ENCODE measurements at places on chromosomes 12 and 14.

- DNase-seq = no peak
Observed at GRCh38 chr14:73116079-73116665, 20.1 kb upstream of the PSEN1 start.

GRCh38 chr12:69348162-69348938 is at the start of gene LYZ:
Gene LYZ, plus strand, starts transcription at chr12:69348381. Its CDS starts 28 bp downstream, at chr12:69348409.
- no peak for DNase-seq

DNA sequence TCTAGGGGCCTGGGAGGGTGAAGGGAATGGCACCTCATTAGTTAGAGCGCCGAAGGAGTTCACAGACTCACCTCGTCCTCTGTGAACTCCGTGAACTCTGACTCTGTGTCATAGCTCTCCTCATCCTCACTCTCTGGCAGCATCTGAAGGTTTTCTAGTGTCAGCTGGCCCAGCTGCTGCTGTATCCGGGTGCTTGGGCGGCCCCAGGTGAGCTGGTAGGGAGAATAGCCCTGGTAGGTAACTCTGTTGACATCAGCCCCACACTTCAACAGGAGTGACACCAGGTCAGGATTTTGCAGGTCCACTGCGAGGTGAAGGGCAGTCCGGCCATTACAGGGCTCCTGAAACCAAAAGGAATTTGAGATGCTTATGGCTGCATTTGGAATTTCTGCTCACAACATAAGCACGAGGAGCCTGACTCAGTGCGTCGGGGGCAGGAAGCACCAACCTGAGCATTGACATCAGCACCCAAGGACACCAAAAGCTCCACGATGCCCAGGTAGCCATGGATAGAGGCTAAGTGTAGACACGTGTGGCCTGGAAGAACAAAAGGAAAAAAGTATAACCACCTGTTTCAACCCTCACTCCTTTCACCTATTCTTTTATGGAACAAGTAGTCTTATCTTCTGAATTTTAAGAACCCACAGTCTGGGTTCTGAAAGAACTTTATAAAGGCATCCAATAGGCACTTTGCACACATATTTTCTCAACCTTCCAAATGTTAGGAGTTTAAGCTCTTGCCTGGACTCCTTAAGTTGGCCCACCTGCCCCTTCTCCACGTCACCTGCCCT is 2.0 kb downstream of the NFKBIA start:
- DNase-seq = no peak

DNA sequence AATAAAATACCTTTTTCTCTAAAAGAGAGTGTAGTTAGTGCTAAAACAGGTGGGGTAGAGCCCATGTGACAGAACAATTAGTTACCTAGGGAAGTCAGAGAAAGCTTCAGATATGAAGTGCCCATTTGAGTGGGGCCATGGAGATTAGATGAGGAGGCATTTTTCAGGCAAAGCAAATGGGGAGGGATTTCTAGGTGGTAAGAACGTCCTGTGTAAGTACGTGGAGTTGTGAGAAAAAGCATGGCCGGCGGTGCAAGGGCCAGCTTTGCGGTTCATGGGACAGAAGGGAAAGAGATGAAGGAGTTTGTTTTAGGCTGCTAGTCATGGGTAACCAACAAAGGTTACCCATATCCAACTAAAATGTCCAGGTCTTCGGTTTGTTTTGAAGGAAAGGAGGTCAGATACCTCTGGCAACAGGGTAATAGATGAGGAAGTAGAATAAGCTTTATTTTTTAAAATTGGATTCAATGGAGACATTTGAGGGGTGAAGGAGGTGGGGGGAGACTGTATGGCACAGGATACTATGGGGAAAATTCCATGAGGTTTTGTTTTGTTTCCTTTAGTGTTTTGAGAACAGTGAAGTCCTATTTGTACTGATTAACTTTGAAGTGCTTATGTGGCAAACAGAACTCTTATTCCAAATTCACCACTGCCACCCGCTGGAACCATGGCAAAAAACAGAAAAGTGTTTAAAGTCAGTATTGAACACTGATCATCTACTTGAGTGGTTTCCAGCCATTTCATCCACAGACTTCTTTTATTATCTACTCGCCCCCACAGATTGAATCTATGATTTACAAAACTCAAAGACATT is 10.0 kb upstream of the SNRPF start:
- no peak for DNase-seq

DNA sequence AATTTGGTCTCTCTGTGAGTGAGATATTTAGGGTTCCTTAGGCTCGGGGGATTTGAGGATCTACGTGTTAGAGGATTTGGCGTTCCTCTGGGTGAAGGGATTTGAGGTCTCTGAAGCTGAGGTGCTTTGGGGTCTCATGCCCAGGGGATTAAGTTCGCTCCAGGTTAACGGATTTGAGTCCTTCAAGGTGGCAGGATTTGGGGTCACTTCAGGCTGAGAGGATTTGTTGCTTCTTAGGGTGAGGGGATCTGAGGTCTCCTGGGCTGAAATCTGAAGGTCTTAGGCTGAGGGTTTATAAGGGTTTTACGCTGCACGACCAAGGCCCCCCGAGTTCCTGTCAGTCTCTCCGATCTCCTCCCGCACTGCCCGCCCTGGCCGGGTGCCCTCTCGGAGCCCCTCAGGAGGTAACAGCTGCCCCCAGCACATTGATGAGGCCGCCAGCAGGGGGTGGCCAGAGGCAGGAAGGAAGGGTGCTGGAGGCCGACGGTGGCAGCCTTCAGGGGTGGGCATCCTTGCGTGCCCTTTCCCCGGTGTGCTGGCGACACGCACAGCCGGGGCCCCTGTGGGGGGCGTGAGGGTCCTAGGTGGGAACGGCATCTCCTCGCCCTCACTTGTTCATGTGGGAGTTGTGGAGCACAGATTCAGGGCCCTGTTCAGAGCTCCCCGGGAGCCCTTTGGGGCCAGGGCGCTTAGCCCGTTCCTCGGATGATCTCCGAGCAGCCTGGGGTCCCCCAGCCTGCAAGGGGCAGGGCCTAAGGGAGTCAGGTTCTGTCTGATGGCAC is 14.3 kb downstream of the CEP170B start:
- DNase-seq = no peak

DNA sequence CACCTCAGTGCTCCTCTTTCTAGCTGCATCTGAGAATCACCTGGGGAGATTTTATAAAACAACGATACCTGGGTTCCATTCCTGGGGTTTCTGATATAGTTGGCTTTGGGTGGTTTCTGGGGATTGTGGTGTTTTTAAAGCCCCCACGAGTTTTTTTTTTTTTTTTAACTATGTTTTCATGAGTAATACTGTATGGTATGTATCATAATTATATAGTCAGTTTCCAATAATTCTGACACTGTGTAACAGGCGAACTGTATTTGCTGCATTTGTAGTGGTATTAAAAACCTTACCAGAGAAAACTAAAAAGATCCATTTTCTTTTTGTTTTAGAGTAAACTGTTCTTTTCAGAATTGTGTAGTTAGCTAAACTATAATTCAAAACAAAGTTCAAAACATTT is 84.9 kb downstream of the SRGAP1 start:
- no peak for DNase-seq

DNA sequence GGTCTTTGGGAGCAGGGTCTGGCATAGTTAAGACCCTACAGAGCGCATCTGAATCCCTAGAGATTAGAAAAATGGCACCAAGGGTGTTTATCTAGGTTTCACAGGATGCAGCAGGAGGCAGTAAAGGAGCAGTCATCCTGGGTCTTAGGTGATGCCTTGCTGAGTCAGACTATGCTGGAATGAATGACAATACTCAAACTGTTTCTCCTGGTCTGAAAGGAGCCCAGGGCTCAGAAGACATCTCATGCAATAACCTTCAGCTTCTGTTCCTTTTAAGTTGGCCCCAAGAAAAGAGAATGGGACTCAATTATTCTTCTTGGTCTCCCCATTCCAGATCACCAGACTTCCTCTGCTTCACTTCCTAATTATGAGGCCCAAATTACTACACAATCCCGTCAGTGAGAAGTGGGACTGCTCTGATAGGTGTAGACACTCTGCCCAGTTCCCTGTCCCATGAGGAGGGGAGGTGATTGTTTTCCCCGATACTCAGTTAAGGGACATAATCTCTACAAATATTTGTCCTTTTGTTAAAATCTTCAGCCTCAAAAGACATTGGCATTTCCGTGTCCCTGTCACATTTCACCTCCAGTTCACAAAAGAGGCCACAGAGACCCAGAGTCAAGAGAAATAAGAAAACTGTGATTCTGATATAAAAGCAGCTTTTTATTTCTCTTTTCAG is 14.8 kb upstream of the APOF start:
- DNase-seq = no peak

DNA sequence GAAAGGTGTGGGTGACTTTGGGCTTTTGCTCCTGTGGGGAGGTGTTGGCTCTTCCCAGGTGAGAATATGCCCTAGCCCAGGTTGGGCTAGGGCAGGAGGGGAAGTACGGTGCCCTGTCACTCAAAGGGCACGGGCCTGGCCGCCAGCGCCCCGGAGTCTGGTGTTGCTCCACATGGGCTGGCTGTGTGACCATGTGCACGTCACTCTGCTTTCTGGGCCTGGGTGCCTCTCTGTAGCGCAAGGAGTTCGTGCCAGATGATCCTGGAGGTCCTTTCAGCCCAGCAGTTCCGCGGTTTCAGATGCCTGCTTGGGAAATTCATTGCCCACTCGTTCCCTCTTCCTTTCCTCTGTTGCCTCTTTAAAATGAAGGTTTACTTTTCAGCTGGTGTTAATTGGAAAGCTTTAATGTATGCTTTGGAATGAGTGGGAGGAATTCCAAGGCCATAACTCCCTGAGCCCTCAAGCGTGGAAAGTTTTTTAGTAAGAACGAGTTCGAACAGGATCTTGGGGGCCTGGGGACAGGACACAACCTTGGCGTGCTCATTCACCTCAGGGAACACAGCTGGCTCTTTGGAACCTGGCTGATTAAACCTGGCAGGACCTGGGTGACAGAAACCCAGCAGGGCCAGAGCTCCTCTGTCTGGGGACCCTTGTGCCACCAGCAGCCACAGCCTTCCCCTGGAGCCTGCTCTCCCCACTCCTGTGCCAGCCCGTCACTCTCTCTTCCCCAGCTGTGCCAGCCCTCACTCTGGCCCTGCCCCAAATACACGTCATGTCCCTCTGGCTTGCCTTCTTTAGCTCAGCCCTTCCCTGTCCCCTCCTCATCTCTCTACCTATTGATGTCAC is 42.8 kb downstream of the TSPAN9 start:
- peak; percentile 41 for DNase-seq

GRCh38 chr12:33026791-33027190 is 130.2 kb upstream of the PKP2 start:
- DNase-seq = no peak

GRCh38 chr14:73462815-73463214 is 4.5 kb upstream of the NUMB start:
- no peak for DNase-seq

- DNase-seq = no peak
Observed at GRCh38 chr14:88562532-88562830, 356 bp upstream of the ZC3H14 start.

GRCh38 chr12:14239935-14240872 is 125.3 kb upstream of the ATF7IP start:
- no peak for DNase-seq

GRCh38 chr14:24435192-24435810 is 5.5 kb downstream of the KHNYN start:
- no peak for DNase-seq

- DNase-seq = no peak
Observed at GRCh38 chr14:76767681-76768656, 6.7 kb downstream of the VASH1 start.

GRCh38 chr12:108980831-108981618 is 39.8 kb downstream of the SVOP start:
- DNase-seq = peak; percentile 33

DNA sequence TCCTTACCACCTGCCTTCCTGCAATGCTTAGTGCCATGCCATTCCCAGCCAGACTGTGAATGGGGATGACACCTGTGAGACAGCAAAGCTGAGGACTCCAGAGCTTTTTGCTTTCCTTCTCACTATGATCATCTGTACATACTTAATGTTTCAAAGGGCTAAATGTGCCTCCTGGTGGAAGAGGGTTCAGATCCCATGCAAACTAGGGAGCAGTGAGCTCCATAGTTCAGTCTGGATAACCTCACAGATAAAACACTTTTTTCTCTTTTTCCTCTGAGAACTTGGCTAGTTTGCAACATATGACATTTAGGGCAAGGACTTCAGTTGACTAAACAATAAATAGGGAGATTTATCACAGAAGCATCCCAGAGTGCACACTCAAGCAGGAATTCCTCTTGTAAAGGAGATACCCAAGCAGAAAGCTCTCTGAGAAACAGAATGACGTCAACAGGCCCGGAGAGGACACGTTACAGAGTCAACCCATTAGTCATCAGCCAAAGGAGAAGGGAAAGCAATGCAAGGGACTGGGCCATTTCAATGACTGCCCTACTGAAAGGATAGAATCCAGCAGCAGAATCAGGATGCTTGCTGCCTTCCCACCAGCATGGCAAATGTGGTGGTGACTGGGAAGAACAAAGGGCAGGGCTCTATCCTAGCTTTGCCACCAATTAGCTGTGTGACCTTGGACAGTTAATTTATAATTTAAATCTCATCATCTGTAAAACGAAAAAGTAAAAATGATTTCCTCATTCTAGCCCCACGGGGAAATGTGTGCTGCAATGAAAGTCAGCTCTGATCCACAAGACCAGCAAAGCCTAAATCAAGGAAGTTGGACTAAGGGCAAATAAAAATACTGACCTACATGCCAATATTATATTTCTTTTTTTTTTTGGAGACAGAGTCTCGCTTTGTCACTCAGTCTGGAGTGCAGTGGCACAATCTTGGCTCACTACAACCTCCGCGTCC is 80.8 kb upstream of the ACTN1 start:
- DNase-seq = peak; percentile 95

- DNase-seq = no peak
Observed at GRCh38 chr14:20714593-20715250, 26.2 kb downstream of the ANG start.

DNA sequence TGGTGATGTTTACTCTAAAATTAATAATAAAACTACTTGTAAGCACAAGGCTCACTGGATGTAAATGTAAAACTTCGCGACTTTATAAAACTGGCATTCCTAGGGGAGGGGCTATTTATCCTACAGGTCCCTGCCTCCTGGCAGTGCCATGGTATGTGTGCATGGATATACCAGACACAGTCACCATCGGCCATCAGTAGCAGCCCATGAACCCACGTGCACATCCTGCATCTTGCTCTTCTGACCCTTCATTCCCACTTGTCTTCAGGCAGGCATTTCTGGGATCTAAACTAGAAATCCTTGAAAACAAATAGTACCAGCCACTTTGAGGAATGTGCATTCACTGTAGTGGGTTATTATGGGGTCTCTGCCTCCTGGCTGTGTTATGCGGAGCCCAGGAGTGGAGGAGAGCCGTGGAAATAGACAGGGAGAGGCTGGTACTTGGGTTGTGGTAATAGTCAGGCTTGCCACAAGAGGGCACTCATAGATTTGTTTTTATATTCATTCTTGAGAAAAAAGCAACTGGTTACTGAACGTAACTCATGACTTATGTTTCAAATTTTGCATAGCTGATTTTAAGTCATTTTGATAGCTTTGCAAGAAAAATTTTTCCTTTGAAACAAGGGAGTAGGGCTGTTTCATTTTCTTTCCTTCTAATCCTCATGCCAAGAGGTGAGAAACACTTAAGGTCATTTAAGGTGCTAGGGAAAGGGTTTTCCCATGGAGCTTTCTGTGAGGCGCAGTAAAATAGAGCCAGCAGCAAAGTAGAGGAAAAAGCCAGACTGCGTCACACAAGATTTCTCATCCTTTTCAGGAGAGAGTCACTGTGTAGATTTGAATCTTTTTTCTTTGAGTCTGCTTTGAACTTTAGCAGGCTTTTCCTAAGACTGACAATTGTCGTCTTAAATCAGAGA is 17.4 kb upstream of the GALNT16 start:
- peak; percentile 14 for DNase-seq

All from AG04449 (cell line).